Right atrium auricular region (tissue), 2 donors: ENCODE measurements at places on chromosomes 4 and X.
A peak's percentile ranks its signal among the peaks of the same experiment; 100 is the strongest.

- no peak for DNase-seq
These were observed 119.3 kb upstream of the CLNK start for GRCh38 chr4:10803713-10804343.

DNA sequence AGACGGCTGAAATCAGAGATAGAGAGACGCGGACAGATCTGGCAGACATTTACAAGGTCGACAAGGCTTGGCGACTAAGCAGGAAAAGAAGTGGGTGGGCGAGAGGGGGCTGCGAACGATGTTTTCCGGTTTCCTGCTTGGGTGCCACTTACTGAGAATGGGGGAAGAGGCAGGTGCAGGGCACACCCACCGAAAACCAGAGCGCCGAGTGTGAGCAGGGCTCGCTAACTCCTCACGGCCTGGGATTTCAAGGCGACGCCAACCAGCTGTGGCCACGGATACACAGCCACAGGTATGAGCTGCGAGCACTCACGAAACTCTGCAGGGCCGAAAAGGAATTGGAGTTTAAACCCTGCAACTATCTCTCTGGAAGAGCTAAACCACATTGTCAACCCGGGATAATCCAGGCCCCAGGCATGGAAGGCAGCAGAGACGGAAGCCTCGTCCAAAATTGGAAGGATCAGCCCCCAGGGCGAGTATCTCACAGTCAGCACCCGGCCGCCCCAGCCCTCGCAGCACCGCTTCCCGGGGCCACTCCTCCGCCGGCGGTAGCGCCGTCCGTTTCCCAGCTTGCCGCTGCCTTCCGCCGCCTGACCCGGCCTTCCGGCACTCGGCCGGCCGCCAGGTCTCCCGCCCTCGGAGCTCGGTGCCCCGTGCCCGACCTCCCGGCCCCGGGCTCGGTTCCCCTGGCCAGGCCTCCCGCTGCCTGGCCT lies 778 bp downstream of the CASP3 start:
- peak; percentile 68 for DNase-seq

DNA sequence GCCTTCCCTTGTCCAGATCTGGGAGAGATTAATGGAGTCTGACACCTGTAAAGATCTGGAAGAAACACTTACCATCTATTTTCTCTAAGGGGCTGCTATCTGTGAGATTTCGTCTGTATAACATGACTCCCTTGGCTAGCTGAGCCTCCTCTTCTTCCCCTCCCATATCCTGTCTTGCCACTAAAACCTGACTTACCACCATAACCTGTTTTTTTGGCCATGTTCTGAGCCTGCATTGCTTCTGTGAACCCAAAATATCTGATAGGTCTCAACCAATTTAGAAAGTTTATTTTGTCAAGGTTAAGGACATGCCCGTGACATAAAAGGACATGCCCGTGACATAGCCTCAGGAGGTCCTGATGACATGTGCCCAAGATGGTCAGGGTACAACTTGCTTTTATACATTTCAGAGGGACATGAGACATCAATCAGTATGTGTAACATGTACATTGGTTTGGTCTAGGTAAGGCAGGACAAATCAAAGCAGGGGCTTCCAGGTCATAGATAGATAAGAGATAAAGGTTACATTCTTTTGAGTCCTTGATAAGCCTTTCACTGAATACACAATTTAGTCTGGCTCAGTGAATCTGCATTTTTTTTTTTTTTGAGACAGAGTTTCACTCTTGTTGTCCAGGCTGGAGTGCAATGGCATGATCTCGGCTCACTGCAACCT lies 11.4 kb downstream of the MGST2 start:
- DNase-seq: no peak

GRCh38 chrX:32530802-32531403 lies 680.4 kb downstream of the DMD start:
- DNase-seq: no peak

GRCh38 chrX:18574591-18574990 lies 97.3 kb downstream of the RS1 start:
- DNase-seq: no peak

DNA sequence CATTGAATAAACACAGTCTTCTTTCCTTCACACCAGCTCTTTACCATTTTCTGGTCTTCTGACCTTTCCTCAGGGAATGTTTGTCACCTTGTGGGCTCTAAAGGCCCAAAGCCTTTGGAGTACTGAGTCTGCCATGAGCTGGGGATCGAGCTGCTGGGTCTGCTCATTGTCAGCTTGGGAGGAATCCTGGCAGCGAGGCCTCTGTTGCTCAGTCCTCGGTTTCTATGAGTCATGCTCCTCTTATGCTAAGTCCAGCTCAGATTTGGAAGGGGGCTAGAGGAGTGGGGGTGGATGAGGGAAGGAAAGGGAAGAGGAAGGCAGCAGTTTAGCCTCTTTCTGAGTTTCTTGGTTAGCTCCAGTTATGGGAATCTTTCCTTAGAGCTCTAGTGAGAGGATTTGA lies 31.1 kb downstream of the NHSL2 start:
- no peak for DNase-seq

DNA sequence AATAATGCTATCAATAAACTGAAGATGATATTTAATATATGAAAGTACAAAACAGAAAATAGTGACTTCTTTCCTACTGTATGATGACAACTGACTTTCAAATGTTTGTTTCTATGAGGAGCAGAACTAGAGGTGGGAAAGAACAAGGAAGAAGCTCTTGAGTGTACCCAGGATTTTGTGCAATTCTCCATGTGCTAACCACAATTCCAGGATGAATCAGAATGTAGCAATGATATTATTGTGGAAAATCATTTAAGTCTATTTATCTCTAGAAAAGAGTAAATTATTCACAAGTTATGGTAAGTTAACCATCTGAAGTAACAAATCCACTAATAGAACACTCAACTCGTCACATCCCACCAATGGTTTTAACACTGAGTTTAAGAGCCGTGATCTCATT lies 324.1 kb upstream of the EMCN start:
- no peak for DNase-seq

DNA sequence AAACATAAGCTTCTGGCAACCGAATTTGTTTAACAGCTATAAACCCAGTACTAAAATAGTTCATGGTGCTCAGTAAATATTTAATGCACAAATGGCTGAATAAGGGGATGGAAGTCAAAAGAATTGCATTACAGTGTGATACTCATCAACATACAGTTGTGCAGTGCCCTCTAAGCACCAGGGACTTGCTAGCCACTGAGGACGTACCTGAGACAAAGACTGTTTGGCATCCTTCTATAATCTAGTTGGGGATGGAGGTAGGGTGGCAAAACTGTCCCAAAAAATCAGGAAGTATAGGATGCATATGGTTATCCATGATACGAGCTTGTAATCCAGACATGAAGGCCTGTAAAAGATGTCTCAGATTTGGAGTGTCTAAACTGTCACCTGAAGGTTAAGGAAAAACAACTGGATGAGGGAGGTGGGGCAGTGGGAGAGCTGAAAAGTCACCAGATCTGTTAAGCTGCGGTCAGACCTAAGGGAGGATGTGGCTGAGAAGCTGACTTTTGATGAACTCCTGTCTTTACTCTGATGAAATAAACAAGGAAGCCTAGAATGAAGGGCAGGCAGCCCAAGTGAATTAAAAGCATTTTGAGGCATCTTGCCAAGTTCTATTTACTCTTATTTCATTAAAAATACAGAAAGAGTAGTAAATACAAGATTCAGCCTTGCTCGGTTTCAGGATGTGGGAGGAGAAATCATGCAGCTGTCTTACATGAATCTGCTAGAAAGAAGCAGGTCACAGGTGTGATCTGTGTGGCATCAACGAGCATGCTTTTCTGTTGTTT lies 12.0 kb upstream of the CD38 start:
- no peak for DNase-seq

DNA sequence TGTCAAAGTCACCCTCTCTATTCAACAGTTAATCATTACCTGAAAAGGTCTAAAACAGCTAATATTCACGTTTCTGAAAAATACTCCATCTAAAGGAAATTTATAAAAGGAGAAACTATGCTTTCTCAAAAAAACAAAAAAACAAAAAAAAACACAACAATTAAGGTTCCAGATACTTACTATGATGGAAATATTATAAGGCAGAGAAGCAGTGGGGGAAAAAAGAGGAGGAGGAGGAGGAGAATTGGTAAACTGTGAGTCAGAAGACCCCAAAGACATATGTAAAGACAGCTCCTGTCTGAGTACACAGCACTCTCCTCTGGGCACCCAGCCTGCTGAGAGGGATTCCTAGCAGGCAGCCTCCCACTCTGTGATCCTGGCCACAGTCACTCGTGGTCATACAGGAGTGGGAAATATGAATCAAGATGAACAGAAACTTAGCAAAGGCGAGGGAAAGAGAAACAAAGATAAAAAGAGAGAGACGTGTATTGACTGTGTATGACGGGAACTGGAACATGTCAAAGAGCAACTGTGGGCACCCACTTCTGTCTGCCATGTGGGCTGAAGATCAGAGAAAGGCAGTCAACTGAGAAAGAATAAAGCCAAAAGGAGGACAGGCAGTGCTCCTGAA lies 12.5 kb downstream of the KLHL15 start:
- peak; percentile 38 for DNase-seq

DNA sequence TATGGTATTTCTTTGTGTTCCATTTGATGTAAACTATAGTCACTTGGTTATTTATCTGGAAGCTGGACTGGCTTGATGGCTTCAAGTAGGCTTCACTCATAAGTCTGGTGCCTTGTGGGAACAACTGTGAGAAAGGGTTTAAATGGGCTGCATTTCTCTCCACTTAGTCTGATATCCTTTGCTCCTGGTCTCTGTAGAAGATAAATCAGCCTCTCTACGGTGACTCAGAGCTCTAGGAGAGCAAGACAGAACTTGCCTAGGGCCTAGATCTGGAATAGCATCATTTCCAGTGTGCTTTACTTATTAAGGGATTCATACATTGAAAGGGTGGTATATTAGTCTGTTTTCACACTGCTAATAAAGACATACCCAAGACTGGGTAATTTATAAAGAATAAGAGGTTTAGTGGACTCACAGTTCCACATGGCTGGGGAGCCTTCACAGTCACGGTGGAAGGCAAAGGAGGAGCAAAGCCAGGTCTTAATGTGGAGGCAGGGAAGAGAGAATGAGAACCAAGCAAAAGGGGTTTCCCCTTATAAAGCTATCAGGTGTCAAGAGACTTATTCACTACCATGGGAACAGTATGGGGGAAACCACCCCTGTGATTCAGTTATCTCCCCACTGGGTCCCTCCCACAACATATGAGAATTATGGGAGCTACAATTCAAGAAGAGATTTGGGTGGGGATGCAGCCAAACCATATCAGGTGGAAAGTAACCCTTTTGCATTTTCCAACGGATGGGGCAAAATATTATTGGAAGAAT lies 1746.4 kb upstream of the PCDH7 start:
- DNase-seq: no peak

DNA sequence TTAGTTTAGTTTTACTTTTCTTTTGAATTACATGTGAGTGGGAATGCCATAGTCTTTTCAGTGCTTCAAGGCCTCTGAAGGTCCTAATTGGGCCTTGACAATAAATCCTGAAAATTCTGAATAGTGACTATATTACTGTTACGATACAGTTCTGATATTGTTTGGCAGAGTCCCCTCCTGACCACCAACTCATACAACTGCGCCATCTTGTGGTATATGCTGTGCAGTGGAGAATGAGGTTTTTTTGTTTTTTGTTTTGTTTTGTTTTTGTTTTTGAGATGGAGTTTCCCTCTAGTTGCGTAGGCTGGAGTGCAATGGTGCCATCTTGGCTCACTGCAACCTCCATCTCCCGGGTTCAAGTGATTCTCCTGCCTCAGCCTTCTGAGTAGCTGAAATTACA lies 56.6 kb upstream of the CHRDL1 start:
- DNase-seq: no peak

DNA sequence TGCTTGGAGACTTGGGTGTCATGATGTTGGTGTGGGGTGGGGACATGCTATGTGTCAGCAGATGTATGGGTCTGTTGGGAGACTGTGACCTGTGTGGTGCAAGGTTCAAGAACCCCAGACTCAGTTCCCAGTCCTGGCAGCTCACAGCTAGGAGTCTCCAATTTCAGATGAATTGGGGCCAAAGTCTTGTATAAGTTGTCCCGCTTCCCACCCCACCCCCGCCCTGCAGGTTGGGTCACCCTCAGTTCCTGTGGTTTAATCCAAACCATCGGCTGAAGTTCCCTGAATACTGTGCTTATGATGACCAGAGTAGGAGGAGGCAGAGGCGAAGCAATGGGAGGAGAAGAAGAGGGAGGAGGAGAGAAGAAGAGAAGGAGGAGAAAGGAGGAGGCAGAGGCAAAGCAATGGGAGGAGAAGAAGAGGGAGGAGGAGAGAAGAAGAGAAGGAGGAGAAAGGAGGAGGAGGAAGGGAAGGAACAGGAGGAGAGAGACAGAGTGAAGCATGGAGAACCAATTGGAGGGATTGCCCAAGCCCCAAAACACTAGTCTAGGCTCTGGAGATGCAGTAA lies 112.6 kb downstream of the EFNB1 start:
- DNase-seq: peak; percentile 46

DNA sequence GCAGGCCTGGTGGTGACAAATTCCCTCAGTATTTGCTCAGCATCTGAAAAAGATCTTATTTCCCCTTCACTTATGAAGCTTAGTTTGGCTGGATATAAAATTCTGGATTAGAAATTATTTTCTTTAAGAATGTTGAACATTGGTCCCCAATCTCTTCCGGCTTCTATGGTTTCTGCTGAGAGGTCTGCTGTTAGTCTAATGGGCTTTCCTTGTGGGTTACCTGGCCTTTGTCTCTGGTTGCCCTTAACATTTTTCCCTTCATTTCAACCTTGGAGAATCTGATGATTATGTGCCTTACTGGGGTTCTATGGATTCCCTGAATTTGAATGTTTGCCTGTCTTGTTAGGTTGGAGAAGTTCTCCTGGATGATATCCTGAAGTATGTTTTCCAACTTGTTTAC lies 17.4 kb upstream of the TMPRSS11F start:
- no peak for DNase-seq

- DNase-seq: no peak
These were observed 50.4 kb downstream of the SHROOM3 start for GRCh38 chr4:76485450-76485849.

- no peak for DNase-seq
These were observed 41.7 kb downstream of the KDM6A start for GRCh38 chrX:44914532-44915198.

DNA sequence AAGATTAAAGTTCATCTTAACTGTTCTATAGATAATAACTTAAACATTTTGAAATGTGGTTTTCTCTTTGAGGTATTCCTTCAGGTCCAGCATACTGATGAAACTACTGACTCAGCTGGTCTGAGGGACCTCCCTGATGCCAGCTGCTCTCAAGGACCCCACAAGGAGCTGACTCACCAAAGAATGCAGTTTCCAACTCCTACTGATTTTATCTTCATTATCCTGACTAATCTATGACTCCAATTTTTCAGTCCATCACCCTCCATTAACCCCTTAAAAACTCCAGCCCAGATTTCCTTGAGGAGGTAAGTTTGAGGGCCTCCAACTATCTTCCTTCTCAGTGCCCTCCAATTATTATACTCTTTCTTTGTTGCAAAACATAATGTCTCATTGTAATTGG lies 1.4 kb upstream of the UGT2B4 start:
- no peak for DNase-seq

GRCh38 chr4:185600801-185601434 lies 65.6 kb upstream of the PDLIM3 start:
- no peak for DNase-seq

GRCh38 chrX:118536687-118537461 lies 41.3 kb downstream of the DOCK11 start:
- no peak for DNase-seq
